Activated CD8-positive, alpha-beta memory T cell treated with anti-CD3 and anti-CD28 coated beads for 4 hours (primary cell): ENCODE measurements at places on chromosomes 5 and 9.

- DNase-seq: no peak
These were observed 7.3 kb downstream of the ACER2 start for GRCh38 chr9:19416143-19416542.

DNA sequence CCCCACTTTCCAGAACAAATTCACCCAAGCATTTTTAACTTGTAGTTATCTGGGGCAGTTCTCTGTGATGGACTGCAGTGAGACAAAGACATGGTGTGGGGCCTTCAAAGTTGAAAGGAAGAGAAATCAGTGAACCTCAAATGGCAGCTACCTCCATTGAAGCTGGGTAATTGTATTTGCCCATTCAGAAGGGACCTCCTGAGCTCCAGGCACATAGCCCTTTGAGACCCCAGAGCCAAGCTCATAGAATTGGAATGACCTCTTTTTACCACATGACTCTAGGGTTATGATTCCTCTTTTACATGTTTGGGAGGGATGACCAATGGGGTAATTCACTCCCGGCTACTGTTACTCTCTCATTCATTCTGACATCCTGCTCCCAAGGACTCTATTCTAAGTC, 368.4 kb upstream of the ITGA1 start:
- no peak for DNase-seq

DNA sequence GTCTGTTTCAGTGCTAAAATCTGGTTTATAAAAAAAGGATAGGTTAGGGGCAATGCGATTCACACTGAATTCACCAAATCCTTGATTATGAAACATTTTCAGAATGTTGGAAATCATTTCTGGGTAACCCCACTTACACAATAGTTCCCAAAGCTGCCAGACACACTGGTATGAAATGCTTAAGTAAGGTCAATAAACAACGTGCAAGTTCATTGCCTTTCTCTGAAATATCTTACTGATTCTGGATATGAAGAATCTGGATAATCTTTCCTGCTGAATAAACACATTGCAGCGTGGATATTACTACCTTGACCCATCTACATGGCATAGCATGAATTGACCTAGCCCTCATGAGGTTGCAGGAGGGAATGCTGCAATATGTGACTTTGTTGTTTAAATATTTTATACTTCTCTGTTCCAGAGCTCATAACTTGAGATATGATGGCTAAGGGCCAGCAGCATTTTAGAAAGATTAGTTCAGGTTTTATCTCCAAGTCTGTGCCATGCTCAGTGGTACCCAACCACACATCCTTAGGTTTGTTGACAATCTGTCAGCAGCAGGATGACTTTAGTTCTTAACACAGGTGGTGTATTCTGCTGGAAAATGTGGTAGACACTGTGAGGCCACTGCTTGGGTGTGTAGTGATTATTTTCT, 121.0 kb downstream of the NREP start:
- DNase-seq: no peak

GRCh38 chr9:137294091-137294680, 7.9 kb downstream of the NRARP start:
- no peak for DNase-seq

- DNase-seq: no peak
These were observed 104.2 kb upstream of the MVB12B start for GRCh38 chr9:126222363-126222834.
